T-helper 2 cell treated with Interferon-gamma antibody and Interleukin-4, amounts not matched to agents 100 ng/mL and 5 ng/mL, for 36 hours (primary cell): ENCODE measurements at places on chromosomes 1 and 21. TPM values are rescaled to one million over a fixed set of nuclear protein-coding genes. Genes with fewer than 3 reads are reported as not detected.

Gene TEX38
- total RNA-seq: not detected in 2 replicates

Gene LORICRIN
- total RNA-seq: not detected in 2 replicates

Gene FCGR3A
- total RNA-seq: 0.11 TPM in 1 of 2 replicates, not detected in the other

Gene ADAM30
- total RNA-seq: not detected in 2 replicates

Gene FTCD
- 0.25 and 0.34 TPM in 2 replicates for total RNA-seq

Gene TNNT2
- total RNA-seq: not detected in 2 replicates

Gene CD1D
- not detected in 2 replicates for total RNA-seq

Gene OR2L5
- total RNA-seq: not detected in 2 replicates

Gene PGM1
- 49.8 and 50.9 TPM in 2 replicates for total RNA-seq

Gene ZFP69
- total RNA-seq: 4.1 and 4.7 TPM in 2 replicates

Gene MYCBP
- total RNA-seq: 34.5 and 51.5 TPM in 2 replicates
